ENCODE measurements at places on chromosomes 6 and 20.

DNA sequence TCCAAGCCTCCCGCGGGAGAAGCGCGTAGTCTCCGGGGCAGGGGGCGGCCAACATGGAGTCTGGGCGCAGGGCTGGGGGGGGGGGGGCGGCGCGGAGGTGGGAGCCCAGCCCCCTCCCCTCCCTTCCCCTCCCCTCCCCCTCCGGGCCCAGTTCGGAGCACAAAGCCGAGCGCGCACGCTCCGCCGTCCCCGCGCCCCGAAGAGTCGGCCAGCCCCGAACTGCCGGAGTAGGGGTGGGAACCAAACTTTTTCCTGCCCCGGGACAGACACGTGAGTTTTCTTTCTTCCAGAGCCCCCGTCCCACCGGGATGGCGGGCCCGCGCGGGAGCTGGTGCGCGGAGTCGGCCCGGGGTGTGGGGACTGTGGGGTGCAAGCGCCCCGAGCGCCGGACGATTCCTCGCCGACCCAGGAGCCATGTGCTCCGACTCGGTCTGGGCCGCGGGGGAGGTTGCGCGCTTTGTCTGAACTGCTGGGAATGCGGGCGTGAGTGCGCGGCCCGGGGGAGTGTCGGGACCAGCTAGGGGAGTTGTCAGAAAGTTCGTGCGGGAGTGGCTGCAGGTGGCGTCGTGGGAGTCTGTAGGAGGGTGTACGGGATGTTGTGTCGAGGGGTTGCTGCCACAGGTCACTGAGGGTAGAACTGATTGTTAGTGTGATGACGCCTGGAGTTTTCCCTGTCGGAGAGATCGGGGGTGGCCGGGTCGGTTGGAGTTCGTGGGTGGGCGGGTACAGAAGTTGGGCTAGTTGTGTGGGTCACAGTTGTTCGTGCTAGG is 1.2 kb downstream of the TGIF2 start:
- DNase-seq = peak; percentile 80

DNA sequence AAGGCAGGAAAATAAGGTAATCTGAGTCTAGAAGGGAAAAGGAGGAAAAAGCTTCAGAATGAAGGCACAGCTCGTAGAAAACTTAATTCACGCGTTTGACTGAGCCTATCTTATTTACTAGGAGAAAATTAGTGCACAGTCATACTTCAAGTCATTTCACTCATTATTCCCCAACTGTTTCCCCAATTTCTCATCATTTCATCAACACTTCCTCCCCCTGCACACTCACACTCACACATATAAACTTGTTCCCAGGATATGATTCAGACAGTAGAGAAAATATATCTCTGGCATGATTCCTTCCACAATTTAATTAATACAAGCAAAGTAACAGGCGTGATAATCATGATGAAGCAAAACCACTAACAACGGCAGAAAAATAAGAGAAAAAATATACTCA is 94.5 kb upstream of the F13A1 start:
- DNase-seq = no peak

- peak; percentile 41 for DNase-seq
Observed at GRCh38 chr6:79605061-79605460, 26.1 kb upstream of the SH3BGRL2 start.

GRCh38 chr6:8006208-8006607 is 58.0 kb downstream of the BLOC1S5 start:
- peak; percentile 55 for DNase-seq

- no peak for DNase-seq
Observed at GRCh38 chr6:20058912-20059311, 153.4 kb downstream of the MBOAT1 start.

Data from K562 (cell line).